ENCODE measurements at places on chromosomes 16 and 17.

- no peak for DNase-seq
These were observed 46.5 kb downstream of the HNF1B start for GRCh38 chr17:37698132-37698910.

DNA sequence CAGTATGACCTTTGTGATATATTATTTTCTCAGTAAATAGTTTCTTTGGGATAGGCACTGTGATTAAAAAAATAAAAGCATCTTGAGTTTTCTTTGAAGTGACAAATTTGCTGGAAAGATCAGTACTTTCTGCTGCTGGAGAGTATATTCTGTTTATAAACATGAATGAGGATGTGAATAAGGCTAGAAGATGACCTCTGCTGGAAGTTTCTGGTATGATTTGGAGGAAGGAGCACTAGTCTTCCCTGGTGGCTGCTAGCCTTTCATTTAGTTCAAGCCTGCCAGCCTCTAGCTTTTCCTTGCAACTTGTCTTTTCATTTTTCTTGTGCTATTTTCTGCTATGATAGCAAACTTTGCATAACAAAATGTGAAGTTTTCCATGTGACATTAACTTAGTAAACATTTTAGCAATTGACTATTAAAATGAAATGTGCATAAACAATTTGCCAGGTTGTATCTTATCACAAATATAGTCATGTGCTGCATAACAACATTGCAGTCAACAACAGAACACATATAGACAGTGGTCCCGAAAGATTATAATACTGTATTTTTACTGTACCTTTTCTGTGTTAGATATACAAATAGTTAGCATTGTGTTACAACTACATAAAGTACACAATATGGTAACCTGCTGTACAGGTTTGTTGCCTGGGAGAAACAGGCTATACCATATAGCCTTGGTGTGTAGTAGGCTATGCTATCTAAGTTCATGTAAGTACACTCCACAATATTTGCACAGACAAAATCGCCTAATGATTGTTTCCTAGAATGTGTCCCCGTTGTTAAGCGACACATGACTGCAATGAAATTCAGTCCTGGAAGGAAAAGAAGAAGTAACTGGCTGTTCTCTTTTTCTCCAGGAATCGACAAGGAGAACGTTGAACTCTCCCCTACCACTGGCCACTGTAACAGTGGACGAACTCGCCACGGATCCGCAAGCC, 18.1 kb upstream of the RAB11FIP4 start:
- DNase-seq, result no peak

DNA sequence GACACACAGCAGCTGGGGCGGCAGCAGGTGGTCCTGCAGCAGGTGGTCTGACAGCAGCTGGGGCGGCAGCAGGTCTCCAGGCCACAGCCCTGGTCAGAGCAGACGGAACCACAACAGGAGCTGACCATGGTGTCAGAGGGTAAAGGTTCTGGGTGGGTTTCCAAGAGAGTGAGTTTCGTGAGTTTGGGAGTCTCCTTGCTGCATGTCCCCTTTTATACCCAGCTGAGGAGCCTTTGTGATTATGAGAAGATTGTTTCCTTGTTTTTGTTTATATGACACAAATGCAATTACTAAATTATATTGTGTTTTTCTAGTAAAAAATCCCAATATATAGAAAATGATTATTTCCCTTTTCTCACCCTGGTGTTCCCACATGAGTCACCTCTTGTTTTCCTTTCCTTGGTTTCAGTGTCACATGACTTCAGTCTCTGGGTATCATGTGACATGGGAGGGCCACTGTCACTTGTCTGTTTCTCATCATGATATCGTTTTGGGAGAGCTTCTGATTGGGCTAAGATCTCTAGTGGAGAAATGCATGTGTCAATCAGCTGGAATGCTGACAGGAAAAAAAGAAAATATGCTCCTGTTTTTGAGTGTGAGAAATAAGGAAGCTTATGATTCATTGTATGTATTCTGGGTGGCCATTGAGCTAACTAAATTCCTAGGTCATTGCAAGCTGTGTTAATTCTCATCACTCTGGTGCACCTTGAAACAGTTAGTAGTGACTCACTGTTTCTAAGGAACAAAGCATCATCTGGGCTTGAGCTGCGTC, at the start of gene KRTAP4-6:
Gene KRTAP4-6, minus strand, starts transcription at position 185 of the 772 bp plus-strand sequence. Its CDS starts 57 bp downstream, at position 128.
- no peak for DNase-seq

GRCh38 chr17:83062011-83062817, 17.2 kb upstream of the METRNL start:
- DNase-seq, result peak; percentile 0

- DNase-seq, result no peak
These were observed 24.1 kb downstream of the CHD9 start for GRCh38 chr16:53078765-53079485.

GRCh38 chr17:31051506-31051905, 43.3 kb upstream of the NF1 start:
- no peak for DNase-seq

DNA sequence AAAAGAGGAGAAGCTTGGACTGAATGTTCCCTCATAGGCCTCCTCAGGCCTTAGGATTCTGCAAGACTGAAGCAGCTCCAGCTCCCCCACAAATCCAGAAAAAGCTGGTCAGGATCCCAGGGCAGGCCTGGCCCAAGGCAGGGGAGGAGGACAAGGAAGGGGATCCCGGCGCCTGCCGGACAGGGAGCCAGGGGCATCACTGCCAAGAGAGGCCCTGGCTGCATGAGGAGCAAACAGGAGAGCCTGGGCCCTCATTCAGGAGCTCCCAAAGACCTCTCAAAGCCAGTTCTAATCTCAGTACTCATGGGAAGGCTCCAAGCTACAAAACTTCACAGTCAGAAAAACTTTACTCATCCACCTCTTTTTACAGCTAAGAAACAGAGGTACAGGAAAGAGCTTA, 67.3 kb downstream of the ZNF423 start:
- no peak for DNase-seq

DNA sequence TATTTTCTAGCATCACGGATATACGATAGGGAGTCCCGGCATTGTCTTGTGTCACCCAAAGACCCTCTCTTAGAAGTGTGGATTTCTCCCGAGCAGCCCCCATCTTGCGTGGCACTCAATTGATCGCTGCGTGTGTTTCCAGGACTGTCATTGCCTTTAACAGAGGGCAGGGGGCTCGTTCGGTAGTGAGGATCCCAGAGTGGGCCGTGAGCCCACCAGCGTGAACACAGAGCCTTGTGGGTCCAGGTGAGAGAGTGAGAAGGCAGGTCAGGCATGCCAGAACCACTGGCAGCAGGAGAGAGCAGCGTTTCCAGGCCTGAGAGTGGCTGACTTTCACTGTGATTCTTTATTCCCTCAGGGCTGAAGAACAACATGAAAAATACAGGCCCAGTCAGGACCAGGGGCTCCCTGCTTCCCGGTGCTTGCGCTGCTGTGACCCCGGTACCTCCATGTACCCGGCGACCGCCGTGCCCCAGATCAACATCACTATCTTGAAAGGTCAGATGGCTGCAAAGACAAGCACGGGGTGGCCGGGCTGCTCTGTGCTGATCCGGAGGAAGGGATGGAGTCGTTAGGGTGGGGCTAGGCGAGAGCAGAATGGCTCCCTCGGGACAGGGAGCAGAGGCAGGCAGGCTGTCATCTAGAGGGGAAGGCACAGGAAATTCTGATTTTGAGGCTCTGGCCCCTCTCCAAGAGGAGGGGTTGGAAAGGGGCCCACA, 22.4 kb downstream of the C1QTNF1 start:
- DNase-seq, result no peak

DNA sequence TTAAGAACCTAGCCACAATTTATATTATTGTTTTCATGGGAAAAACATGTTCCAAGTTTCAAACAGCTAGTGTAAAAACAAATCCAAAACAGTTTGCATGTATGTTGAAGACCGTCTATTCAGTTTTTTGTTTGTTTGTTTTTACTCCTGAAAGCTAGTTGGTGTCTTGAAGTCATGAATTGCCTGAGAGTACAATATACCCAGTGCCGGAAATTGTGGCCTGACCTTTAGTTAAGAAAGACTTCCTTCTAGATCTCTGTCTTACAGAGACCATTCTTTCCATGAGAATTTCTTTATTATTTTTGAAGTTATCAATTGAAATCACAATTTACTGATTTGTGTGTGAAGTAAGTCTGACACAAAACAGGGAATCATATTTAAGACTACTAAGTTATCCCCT, 474.8 kb downstream of the KCNJ2 start:
- no peak for DNase-seq

DNA sequence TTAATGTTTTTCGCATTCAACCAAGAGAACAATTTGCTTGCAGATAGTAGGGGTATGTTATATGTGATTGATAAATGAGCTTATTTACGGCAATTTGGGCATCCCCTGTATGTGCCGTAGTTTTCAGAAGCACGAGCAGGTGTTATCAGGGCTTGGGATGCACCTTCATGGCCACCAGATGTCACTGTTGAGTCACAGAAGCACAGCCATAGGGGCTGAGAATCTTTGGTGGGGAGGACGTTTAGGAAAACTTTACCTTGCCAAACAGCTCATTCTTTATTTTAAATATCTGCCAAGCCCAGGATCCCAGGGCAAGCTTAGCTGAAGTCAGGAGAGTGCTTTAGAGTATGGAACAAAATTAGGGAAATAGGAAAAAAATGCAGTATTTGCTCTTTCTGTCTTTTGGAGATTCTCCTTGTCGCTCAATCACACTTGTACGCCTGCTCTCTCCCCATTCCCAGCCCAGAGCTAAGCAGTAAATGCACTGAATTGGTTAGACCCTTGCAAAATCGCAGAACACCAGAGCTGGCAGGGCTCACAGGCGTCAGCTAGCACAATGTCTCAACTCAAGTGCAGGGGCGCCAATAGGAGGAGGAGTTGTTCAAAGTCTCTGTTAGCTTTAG, 93.6 kb upstream of the MPHOSPH6 start:
- peak; percentile 42 for DNase-seq

GRCh38 chr17:59561042-59561441, 4.4 kb upstream of the DHX40 start:
- DNase-seq, result no peak

DNA sequence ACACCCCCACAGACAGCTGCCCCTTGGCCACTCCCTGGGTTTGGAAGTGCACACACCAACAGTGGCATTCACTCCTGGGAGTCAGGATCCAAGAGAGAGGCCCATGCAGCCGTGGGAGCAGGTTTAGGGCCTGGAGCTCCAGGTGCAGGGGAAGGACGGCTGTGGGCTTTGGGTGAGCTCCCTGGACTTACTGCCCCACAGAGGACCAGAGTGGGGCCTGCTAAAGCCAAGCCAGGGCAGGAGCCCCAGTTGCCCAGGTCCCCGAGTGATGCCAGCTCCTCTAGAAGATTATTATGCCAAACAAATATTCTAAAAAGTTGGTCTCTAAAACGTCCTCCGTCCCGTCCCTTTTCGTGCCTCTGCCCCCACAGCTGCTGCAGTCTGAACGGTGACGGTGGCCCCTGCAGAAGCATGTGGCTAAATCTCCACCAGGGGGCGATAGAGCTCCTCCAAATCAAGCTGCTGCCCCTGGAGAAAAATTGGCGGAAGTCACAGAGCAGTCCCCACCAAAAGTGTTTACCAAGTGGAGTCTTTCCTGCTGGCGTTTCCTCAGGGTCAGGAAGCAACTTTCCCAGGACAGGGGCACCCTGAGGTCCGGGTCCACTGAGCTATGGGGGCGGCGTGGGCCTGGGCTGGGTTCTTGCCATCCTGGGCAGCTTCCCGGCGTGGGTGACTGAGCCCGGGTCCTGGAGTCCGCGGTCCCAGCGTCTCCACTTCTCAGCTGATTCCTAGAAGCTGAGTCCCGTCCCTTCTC, 4.2 kb downstream of the ARMC7 start:
- DNase-seq, result peak; percentile 89

DNA sequence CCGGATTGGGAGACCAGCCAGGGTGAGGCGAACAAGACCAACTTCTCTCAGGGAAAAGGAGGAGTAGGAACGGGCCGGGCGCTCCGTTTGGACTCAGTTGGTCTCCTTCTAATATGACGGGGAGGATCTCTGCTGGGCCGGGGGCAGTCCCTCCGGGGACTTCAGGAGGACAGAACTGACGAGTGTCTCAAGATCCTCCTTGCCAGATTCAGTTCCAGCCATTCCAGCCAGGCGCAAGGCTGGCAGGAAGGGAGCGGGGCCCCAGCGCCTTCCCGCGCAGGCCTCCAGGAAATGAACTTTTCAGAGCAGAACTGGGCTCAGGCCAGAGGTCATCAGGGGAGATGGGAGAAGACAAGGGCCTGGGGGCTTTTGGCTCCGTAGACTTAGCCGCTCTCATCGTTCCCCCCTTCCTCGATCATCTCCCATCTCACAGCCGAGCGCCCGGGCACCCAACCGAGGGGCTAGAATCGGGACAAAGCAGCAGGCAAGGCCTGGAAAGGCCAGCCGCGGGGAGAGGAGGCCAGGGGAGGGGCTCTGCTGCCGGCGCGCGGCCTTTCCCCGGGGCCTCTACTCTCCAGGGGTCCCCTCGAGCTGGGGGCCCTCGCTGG, 1.6 kb downstream of the ZNF423 start:
- DNase-seq, result no peak

GRCh38 chr17:42436391-42436790, 13.3 kb upstream of the CAVIN1 start:
- no peak for DNase-seq

DNA sequence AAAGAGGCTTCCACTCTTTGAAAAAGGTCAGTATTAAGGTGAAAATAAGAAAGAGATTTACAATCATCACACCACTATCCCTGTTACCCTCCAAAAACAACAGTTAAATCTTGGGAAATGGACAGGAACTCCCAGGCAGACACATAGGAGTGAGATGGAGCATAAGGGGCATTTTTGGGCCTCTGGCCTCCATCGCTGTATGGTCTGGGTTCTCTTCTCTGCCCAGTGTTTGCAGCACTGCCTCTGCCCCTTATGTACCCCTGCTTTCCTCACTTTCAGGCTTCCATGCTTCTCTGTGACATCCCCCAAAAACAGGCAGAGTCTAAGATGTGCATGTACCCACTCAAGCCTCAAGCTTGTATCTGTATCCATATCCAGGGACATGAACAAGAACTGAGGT, 630 bp upstream of the HOXB2 start:
- DNase-seq, result no peak

DNA sequence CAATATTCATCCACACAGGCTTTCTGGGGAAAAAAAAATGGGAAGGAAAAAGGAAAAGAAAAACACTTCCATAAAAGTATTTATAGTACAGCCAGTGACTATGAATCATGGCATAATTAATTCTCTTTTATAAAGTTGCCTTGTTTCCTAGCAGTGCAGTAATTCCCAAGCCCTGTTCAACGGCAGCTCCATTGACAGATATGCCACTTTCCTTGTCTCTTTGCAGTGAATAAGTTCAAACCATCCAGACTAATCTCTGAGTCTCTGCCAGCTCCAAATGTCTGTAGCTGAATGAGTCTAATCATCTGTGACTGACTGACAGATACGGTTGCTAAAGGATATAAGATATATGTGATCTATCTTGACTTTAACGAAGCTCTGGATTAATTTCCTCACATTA, 52.9 kb upstream of the KCNJ16 start:
- no peak for DNase-seq

- no peak for DNase-seq
These were observed 5.0 kb upstream of the SALL1 start for GRCh38 chr16:51155820-51156806.

DNA sequence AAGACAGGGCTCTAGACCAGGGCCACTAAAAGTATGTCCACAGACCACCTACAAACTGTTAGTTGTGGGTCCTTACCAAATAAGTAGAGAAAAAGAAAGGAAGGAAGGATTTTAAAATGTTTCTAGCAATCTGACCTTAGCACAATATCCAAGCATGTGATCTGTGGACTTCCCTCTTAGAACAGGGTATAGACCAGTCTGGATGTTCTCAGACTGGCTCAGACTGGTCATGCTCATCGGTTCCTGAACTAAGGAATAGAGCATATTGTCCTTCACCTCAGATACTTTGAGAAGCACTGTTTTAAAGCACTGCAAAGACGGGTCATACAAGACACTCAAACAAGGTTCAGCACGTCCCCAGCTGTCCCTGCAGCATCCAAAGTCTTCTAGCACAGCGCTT, 25.8 kb downstream of the CUEDC1 start:
- no peak for DNase-seq
